Right lobe of liver (tissue), 6 donors: ENCODE measurements at places on chromosomes 13 and 19. TPM values are rescaled to one million over a fixed set of nuclear protein-coding genes. Genes with fewer than 3 reads are reported as not detected.
A peak's percentile ranks its signal among the peaks of the same experiment; 100 is the strongest.

EHD2 gene
- 9.6 TPM for total RNA-seq

- H3K4me1 ChIP-seq = no peaks in the 10 kb centered on the region
- H3K4me3 ChIP-seq = no peak overlapping the region
- no peak for DNase-seq
- H3K27ac ChIP-seq = no peak overlapping the region
Observed at GRCh38 chr13:77516342-77516789, 19.1 kb upstream of the SCEL start.

DNA sequence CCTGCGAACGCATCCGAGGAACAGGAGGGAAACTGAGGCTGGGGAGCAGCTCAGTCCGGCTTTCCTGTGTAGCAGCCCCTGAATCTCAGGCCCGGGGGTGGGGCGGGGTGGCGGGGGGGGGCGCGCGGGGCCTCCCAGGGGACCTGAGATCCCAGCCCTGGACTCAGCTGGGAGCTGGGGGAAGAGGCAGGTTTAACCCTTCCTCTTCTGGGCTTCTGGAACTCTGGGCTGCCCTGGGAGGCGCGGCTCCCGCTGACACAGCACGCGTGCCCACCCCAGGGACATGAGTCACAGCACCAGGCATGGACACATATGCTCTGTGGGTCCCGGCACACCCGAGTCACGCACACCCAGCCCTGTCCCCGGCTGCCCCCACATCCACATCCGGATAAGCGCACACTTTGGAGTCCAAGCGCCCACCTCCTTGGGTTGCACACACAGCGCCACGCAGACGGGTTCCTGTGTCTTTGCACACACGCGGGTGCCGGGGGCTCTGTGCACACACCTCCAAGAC is 3.5 kb upstream of the CIRBP start:
- H3K4me3 ChIP-seq = peak overlapping the region; percentile 61
- no peak overlapping the region for H3K27ac ChIP-seq
- no peaks in the 10 kb centered on the region for H3K27me3 ChIP-seq
- H3K4me1 ChIP-seq = no peaks in the 10 kb centered on the region

GRCh38 chr13:32863596-32863995 is 152.6 kb upstream of the KL start:
- no peaks in the 10 kb centered on the region for H3K27me3 ChIP-seq
- H3K36me3 ChIP-seq = no peaks in the 10 kb centered on the region
- H3K4me3 ChIP-seq = no peak overlapping the region
